ENCODE measurements at places on chromosomes 2 and 18.
A peak's percentile ranks its signal among the peaks of the same experiment; 100 is the strongest.

GRCh38 chr2:80515964-80516363 is 211.4 kb upstream of the LRRTM1 start:
- DNase-seq: no peak

GRCh38 chr2:177708106-177708505 is 315.5 kb downstream of the AGPS start:
- no peak for DNase-seq

- no peak for DNase-seq
Measured at GRCh38 chr2:71474116-71474743, 20.9 kb downstream of the DYSF start.

GRCh38 chr2:187297801-187298200 is 150.3 kb downstream of the CALCRL start:
- no peak for DNase-seq

DNA sequence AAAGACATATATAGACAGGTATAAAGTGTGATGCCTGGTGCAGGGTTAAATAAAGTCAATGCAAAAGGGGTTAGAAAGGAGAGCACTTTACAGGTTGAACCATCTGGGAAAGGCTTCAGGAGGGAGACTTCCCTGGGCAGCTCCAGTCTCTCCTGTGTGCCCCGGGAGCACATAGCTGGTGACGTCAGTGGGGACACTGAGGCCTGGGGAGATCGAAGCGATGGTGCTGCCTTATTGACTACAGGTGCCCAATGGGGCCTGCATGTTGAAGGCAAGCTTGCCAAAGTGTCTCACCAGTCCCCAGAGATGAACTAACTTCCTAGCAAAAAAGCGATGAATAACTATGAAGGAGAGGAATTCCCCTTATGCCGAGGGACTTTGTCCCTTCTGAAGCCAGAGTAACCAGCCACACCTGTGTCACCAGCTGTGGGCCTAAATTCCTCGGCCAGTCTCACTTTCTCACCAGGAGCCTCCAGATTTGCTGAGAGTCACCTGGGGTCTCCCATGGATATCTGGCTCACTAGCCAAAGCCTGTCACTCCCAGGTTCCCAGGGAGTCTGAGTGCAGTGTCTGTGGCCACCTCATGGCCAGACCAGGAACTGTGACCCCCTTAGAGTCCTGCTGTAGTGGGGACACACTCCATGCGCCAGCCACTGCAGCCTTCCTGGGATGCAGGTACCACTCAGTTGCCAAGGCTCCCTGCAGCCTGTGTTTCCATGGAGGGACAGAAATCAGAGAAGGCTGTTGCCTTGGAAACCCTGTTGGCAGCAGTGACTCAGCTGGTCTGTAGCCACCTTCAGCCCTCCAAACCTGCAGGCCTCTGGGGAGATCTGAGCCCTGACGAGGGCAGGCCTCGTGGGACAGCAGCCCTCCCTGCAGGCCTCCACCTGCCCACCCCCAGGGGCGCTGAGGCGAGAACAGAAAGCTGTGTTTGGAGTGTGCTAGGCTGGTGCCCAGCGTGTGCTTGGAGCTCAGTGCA is 128.7 kb downstream of the CTIF start:
- DNase-seq: no peak

DNA sequence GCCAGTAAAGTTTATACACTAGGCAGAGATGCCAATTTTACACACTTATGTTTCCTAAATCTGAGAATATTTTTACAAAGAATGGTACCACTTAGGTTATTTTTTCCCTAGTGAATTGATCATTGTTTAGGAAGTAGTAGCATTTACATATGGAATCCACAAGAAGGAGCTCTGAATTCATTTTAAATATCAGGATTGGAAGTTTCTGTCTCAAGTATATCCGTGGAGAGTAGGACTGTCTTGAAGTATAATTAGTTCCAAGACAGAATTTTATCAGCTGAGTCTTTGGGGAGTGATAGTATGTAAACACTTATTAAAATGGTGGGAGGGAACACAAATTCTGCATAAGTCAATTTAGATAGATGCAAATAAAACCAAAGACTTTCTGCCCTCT is 82.3 kb upstream of the FAM98A start:
- no peak for DNase-seq

DNA sequence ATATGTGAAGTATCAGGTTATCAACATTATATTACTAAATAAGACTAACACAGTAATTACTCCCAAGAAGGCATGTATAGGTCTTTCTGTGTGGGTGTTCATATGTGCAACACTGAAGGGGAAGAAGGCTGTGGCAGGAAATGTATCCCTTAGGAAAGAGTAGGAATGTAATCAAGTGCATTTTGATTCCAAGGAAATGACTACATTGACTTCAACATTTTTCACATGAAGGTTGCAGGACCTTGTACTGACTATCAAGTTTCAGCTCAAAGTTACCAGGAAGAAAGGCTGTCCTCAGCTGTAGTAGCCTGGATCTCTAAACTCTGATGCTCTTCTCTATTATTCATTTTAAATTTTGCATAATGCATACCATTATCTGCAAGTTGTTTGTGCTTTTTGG is 680.8 kb downstream of the NYAP2 start:
- DNase-seq: no peak

- DNase-seq: no peak
Measured at GRCh38 chr2:197306696-197307040, 3.9 kb downstream of the ANKRD44 start.

DNA sequence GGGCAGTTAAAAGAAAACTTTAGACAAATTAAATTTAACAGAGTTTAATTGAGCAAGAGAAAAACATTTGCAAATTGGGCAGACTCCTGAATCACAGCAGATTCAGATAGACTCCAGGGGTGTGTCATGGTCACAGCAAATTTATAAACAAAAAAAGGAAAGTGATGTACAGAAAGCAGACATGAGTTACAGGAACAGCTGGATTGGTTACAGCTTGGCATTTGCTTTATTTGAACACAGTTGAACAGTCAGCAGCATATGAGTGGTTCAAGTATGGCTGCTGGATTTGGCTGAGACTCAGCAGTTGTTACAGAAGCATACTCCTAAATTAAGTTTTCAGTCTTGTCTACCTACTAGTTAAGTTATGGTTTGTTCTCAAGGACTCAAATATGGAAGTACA is 82.3 kb upstream of the NYAP2 start:
- no peak for DNase-seq

DNA sequence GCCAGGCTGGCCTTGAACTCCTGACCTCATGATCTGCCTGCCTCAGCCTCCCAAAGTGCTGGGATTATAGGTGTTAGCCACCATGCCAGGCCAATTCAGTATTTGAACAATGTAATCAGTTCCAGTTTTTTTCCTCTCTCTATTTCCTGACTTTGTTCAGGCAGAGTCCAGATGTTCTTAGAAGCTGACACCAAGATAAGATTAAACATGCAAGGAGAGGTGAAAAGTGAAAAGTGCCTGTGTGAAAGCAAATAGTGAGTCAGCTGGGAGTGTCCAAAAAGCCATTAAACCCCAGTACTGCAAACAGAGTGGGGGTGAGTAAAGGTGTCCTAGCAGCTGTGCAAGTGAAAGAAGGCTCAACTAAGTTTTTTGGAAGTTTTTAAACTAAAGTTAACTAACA is 231.5 kb downstream of the PTH2R start:
- no peak for DNase-seq

DNA sequence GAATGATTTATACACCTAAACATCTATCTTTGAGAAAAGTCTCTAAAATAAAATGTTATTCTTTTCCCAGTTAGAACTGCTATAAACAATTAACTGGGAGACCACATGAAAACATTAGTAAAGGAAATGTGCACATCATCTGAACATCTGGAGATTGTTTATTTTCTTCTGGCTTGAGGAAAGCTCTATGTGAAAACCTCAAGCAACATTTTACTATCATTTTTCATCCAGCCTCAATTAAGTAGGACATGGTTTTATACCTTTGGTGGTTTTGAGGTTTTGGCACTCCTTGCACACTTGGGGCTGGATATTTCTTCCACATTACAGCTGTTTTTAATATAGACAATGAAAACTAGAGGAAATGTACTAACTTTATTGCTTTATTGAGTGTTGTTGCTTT is 609.5 kb upstream of the SLC8A1 start:
- peak; percentile 50 for DNase-seq

DNA sequence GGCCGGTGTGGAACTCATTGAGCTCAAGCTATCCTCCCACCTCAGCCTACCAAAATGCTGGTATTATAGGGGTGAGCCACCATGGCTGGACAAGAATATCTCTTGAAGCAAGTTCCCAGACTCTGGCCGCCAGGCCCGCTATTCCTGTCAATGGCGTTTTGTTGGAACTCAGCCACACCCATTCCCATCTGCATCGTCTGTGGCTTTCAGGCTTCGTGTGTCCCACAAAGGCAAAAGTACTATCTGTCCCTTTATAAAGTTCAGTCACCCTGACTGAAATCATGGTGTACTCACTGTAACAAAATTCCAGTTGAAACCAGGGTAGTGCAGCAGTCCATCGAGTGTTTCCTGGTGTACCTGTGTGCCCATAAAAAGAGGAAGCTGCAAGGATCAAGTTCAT is 96.7 kb downstream of the SH3BP4 start:
- DNase-seq: no peak

- DNase-seq: no peak
Measured at GRCh38 chr2:17401096-17401495, 117.1 kb downstream of the RAD51AP2 start.

- DNase-seq: no peak
Measured at GRCh38 chr2:153477636-153478288, 800 bp downstream of the RPRM start.

DNA sequence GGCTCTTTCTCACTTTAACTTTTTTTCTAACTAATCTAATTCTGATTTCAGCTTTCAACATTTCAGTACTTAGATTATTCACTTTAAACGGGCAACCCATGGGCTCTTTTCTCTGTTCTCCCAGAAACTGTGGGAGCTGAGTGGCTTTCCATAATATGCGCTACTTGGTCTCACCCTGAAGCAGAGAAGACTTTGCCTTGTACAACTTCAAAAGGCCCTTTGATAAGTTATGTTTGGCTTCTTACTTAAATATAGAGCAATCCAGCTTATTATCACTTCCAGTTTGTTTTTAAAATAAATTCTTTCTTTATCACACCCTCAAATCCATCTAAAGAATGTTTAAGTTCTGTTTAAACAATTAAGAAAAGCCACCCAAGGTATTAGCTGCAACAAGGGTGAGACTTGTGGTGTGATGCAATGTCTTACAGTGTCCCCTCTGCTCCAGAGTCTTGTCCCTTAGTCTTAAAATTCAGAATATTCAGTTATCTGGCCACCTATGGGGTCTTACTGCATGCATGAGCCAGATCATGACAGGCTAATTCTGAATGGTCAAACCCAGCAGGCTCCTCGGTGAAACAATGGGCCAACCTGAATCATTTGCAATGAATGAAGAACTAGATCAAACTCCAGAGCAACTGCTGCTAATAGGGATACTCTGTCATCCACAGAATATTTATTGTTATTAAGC is 38.8 kb downstream of the GCG start:
- no peak for DNase-seq

DNA sequence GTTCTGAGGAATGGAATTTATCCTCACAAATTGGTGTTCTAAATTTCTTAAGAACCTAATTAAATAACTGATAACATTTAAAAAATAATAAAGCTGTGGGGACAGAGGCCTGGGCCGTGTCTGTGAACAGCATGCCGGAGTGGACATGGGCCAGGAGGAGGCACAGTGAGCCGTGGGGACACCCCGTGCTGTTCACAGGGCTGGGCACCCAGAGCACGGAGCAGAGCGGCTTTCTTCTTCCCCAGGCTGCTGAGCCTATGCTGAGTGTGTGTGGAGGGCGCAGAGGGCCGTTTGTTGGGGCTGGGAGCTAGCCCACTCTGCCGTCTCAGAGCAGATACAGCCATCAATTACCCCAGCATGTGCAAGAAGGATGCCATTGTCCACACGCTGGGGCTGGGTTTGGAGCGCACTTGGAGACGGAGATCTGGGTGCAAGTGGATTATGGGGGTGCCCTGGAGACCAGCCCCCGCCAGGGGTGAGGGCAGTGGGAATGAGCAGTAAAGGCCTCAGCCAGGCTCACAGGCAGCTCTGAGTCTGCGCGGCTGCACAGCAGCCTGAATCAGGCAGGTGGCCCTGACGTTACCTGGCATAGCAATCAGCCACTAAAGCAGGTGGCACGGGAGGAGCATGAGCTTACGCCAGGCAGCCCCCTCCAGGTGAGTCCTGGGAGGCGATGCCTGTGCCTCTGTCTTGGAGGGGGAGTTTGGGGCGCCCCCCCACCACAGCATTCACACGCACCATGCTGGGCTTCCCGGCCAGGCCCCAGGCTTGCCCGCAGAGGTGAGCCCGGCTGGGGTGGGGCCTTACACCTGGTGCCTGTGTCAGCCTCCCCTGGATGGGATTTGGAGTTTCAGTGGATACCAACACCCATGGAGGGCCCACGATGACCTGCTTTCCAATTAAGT is 52.1 kb upstream of the SLC66A3 start:
- DNase-seq: no peak

GRCh38 chr18:12843420-12844350 is 40.4 kb downstream of the PTPN2 start:
- no peak for DNase-seq

GRCh38 chr2:7595206-7595605 is 678.0 kb downstream of the RNF144A start:
- DNase-seq: no peak

GRCh38 chr2:114550364-114550763 is 107.9 kb downstream of the DPP10 start:
- DNase-seq: no peak

DNA sequence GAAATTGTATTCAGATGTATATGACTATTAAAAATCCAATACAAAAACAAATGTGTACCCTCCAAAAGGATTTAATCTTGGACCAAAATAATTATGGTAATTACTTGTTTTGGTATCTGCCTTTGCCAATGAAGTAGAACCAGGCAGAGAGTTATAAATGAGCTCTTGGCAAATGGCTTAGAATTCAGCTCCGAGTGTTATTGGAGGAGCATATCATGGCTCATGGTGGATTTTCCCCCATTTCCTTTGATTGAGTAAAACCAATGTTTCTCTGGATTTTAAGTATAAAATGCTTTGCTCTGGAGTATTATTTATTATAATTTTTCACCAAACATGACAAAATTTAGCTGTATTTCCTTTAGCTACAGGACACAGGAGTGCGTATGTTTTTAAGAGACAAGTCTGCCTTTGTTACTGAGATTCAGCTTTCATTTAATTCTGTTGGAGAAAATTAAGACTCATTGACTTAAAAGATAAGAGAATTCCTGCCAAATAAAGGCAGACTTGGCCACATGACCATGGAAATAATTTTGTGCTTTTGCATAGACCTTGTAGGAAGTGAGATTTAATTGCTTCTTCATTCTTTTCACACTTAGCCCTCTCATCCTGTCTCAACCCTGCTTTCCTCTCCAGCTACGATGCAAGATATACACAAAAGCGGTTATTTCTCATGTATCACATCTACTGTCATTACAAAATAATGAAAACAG is 281.0 kb upstream of the SOX11 start:
- DNase-seq: no peak

- DNase-seq: no peak
Measured at GRCh38 chr2:19541884-19542283, 183.5 kb upstream of the OSR1 start.

DNA sequence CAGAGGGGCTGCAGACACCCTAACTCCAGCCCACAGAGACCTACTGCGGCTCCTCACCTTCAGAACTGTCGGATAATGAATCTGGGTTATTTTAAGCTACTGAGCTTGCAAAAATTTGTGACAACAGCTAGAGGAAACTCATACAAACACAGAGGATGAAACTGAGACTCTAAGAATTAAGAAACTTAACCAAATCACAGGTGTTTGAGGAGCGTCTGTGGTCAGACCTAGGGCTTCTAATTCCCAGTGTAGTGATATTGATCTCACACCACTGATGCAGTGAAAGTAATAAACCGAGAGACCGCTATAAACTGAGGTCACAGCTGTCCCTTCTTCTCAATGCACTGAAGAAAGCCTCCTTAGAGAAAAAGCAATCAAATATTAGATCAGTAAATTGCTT is 110.1 kb downstream of the RGPD3 start:
- DNase-seq: no peak
